Hypothalamus (tissue), 51 donors: ENCODE measurements at places on chromosomes 7 and 10.

DNA sequence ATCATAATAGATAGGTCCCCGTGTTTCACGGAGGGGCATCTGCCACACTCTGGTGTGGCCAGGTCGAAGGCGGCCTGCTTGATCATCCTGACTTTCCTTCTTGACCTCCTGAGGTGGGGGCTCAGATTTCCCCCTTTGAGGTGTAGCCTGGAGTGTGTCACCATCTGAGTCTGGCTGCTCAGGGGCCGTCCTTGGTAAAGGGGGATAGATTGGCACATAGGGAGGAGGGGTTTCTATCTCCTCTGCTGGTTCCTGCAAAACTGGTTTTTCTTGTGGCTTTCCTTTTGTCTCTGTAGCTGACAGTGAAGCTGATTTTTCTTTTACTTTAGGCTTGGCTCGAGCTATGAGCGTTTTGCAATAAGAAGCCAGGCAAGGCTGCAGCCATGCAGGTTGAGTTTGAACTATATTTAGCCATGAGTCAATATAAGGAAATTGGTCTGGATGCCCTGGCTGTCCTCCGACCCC, 7.1 kb upstream of the ZNF117 start:
- DNase-seq: no peak

GRCh38 chr7:155355745-155356144, 58.1 kb downstream of the INSIG1 start:
- no peak for DNase-seq

GRCh38 chr10:58579011-58579655, 66.5 kb downstream of the BICC1 start:
- DNase-seq: no peak

- DNase-seq: no peak
These were observed 128.1 kb downstream of the JMJD1C start for GRCh38 chr10:63337455-63338251.

DNA sequence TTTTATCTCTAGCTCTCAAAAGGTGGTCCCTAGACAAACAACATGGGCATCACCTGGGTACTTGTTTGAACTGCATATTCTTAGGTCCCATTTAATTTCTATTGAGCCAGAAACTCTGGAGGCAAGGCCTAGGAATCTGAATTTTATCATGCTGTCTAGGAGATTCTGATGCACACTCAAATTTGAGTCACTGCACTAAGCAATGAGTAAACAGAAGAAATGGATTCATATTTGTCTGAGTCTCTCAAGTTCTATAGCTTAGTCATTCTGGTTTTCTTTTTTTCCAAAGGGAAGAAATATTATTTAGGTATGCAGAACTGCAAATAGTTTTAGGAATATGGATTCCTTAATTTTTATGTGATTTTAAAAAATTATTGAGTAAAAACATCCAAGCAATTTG, 185.5 kb downstream of the SEMA3A start:
- DNase-seq: no peak

- no peak for DNase-seq
These were observed 487.1 kb downstream of the ATRNL1 start for GRCh38 chr10:115580239-115580638.

DNA sequence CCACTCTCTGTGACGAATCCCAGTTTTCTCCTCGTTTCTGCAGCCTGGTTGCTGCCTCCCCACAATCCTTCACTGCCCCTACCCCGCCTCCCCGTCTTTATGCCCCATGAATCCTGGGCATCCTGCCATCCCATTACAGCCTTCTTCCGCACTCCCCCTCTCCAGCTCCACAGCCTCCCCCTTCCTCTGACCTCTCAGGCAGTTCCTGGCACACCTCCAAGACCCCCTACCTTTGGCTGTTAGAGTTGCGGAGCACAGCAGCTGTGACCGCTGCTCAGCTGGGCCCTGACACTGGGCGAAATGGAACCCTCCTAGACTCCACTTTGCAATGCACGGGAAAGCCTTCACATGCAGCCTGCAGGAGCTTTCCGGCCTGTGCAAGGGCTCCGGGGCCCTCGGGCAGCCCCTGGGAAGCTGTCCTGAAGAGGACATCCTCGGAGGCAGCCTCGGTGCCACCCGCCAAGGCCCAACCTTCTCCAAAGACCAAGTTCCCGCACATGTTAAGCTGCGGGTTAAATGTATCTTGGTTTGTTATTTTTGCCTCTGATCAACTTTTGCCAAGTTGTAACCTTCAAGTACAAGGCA, 400.7 kb upstream of the MKI67 start:
- peak; percentile 14 for DNase-seq

DNA sequence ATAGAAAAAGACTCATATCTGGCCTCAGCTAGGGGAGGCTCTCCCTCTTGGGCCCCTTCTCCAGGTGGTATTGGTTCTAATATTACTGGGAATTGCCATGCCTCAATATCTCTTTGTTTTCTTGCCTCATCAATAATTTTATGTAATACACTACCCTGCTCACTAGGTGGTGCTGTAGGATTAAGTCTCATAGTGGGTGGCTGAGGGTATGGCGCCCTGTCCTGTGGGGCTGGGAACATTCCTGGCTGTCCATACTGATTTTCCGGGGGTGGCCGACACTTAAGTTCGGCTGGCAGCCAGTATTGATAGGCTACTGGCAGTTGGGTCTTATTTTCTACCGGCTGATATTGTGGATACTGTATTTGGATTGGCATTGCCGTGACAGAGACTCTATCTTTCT, 9.0 kb upstream of the TAS2R3 start:
- DNase-seq: no peak

DNA sequence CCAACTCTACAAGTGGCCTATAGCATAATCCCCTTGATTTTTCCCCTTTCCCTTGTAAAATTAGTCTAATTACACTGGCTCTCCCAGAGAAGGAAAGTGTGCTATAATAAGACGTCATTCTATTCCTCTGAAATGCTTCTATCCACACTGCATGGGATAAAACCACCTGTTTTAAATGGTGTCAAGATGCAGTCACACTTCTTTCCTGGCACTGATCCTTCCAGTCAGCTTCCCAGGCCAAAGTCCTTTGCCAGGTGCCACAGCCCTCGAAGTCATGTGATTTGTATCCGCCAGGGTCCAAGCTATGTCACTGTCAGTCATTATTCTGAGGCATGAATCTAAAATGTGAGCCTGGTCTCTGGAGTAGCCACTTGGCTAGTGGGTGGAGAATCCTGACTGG, 169.0 kb upstream of the KIAA1217 start:
- DNase-seq: no peak

GRCh38 chr10:79003183-79004100, 65.3 kb upstream of the ZMIZ1 start:
- no peak for DNase-seq

GRCh38 chr10:106920538-106920937, 244.0 kb downstream of the SORCS1 start:
- no peak for DNase-seq

- DNase-seq: no peak
These were observed 99.9 kb upstream of the AKR1E2 start for GRCh38 chr10:4725917-4726606.
